HEK293T (cell line): ENCODE measurements at places on chromosomes 2 and 18.

DNA sequence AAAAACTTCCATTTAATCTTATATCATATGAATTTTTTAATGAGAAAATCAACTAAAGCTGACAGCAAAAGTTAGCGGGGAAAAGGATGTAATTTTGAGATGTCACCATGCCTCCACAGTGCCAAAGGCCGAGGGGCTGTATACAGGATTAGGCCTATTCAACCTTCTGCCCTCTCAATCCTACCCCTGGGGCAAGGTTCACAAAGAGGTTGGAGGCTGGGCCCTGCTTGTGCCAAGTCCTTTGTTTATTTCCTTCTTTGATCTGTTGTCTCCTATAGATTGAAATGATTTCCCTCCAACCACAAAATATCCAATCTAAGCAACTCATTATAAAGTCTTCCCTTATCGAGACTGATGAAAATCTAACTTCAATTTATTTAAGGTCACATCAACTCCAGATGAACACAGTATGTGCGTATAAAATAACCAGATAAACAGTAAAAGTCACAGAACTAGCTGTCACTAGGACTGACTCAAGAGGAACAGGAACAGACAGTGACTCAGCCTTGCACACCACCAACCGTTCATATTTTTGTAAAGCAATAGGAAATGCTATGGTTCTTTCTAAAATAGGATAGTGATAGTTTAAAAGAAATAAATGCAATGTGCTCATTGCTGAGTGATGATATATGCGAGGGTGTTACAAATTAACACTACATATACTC lies 95.8 kb downstream of the SLC25A12 start:
- DNase-seq: no peak

DNA sequence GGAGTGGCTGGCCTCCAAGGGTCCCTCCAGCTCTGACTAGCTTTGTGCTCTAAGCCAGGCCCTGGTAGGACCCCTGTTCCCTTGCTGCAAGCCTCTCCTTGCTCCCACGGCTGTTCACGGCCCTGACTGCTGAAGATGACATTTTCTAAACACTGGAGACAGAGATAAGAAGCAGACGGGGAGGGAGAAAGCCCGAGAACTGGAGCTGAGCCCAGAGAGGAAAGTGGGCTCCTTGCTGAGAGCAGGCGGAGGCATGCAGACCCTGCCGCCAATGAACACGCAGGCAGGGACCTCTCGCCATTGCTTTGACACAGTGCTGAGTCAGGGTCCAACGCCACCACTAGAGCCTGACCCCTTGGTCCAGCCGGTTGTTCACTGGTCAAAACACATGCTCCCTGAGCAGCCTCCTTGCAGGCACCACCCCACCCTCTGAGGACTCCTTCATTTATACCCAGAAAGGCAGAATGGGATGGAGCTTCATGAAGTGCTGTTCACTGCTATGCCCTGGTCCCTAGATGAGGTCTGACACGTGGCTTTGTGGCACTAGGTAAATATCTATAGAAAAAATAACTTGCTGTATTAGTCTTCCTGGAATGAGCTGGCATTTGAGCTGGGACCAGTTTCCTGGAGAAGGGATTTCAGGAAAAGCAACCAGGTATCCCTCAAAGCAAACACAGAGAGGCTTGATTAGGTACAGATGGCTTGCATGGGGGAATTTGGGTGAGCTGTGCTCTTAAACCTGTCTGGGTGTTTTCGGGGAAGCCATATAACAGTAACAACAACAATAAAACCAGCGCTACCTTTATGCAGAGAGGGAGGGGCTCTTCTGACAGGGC lies 65.7 kb downstream of the MCFD2 start:
- DNase-seq: no peak

- DNase-seq: no peak
These were observed 83.7 kb upstream of the PROKR1 start for GRCh38 chr2:68559692-68560091.

DNA sequence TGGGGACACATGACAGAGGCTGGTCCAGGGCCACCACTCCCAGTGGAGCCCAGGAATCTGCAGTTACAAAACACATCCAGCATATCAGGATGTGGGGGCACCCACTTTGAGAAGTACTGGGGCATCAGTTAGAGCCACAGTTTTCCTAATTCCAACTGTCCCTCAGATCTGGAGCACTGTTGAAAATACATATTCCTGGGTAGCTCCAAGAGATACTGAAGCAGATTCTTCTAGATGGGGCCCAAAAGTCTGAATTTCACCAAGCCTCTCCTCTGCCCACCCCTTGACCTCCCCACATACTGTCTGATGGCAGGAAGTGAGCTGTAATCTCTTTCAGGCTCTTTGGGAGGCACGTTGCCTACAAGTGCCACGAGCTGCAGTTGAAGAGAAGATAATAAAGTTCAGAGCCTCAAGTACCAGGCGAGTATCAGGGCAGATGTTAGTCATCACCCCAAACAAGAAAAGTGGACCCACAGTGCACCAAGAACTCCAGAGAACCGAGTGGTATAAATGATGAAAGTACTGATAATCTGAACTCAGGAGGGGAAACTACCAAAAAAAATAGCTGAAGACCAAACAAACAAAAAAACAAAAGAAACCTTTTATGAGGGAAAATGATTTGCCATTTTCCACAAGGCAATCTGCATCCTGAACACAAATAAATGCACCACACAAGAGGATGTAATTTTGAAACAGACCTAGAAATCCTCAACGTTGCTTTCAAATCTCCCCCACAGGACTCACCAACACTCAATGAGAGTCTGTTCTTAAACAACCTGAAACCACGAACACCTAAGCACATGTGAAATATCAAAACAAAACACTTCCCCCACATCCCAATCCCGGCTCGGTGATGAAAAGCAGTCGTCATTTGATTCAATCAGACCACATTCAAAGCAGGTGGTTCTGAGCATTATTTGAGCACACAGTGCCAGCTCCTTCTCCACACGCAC lies 98.7 kb downstream of the TCF4 start:
- no peak for DNase-seq

- no peak for DNase-seq
These were observed 270.7 kb downstream of the TCF4 start for GRCh38 chr18:55317324-55317723.

GRCh38 chr2:191177751-191178736 lies 27.2 kb upstream of the STAT4 start:
- DNase-seq: no peak
